ENCODE measurements at places on chromosomes 4 and X. TPM values are rescaled to one million over a fixed set of nuclear protein-coding genes. Genes with fewer than 3 reads are reported as not detected.

- no peak for DNase-seq
These were observed 19.7 kb downstream of the VSIG1 start for GRCh38 chrX:108064613-108065012.

- no peak for DNase-seq
These were observed 6.6 kb upstream of the PRRG3 start for GRCh38 chrX:151688695-151689094.

The FRMD7 gene
- total RNA-seq: 0.05 TPM

GRCh38 chr4:124428648-124429047, 283.9 kb downstream of the ANKRD50 start:
- DNase-seq: no peak

The DKK2 gene
- total RNA-seq: 4.4 TPM

The SPANXC gene
- total RNA-seq: not detected

DNA sequence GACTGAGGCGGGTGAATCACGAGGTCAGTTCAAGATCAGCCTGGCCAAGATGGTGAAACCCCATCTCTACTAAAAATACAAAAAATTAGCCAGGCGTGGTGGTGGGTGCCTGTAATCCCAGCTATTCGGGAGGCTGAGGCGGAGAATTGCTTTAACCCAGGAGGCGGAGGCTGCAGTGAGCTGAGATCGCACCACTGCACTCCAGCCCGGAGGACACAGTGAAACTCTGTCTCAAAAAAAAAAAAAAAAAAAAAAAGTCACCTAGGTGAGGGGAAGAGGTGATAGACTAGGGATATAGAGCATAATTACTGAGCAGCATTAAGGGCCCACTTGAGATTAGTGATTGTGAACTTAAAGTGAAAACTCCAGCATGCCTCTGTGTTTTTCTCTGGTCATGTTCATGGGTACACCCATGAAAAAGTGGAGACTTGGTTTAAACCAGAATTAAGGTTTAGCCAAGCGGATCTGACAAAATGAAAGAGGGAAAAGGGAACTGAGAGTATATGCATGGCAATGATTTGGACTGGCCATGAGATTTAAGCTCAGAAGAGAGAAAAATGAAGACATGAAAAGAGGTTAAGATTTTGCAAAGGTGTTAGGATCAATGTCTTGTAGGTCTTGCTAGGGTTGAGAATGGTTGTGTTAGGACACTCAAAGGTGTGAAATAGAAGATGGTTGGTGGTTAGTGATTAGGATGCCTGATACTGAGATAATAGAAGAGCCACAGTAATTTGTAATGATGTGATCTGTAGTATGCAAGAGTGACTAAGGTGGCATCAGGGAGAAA, 105.0 kb downstream of the RAB28 start:
- DNase-seq: no peak

DNA sequence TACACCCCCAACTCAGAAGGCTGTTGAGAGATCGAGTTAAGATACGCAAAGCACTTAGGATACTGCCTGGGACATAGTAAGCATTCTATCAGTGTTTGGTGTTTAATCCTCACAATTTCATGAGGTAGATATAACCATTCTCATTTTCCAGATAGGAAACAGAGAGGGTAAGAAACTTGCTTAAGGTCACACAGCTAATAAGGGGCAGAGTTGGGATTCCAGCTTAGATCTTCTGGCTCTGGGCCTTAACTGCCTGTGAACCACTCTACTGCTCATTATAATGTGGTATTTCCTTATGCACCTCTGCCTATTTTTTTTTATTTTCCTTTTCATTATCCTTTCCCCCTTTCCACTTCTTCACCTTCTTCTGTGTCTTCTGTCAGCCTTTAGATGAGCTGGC, 242.2 kb upstream of the ANXA3 start:
- DNase-seq: no peak
